ENCODE measurements at places on chromosomes 13 and 19.

GRCh38 chr13:75295201-75295600 lies 186.8 kb downstream of the TBC1D4 start:
- no peak for DNase-seq

- no peak for DNase-seq
Observed at GRCh38 chr13:33321686-33322542, 36.4 kb upstream of the STARD13 start.

DNA sequence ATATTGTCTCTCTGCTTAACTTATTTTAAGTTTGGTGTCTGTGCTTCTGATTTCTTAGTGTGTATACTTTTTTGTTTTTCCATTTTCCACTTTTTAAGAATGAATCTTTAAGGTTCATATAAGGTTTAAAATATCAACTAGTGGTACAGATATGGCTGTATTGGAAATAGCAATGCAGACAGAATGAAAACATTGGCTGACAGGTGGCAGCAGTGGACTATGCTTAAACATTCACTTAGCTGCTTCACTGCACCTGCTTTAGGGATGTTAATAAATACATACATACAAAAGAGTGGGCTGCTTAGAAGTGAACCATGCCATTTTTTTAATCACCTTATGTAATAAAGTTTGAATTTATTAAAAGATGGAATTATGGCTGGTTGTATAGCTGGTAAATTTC lies 27.3 kb downstream of the TM9SF2 start:
- DNase-seq, result peak; percentile 38

DNA sequence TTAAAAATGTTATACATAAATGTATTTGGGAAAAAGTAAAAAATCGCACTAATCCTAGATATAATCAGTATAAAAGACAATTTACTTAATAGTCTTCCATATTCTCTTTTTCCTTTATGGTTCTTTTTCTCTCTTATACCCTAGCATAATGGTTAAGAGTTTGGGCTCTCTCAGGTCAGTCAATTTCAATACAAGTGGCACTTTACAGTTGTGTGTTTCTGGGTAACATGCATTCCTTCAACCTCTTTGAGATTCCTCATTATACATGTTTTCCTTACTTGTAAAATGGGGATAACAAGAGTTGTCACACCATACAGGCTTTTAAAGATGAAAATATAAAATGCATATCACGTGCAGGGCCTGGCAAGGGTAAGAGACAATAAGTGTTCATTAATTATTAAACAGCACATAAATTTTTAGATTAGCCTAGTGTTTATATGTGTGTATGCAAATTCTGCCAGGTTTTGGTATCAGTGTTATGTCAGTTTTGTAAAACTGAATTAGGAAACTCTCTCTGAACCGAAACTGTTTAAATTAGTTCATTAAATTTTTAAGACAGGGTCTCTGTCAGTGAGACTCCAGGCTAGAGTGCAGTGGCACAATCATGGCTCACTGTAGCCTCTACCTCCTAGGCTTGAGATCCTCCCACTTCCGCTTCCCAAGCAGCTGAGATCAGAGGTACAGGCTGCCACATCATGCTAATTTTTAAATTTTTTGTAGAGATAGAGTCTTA lies 49.8 kb downstream of the ELF1 start:
- DNase-seq, result peak; percentile 46

- no peak for DNase-seq
Observed at GRCh38 chr13:62035981-62036380, 620.3 kb upstream of the PCDH20 start.

- DNase-seq, result no peak
Observed at GRCh38 chr13:31427151-31428100, 227.7 kb downstream of the B3GLCT start.

Data from CD4-positive, alpha-beta T cell treated with Interleukin-6 at 100 ng/mL for 8 hours (primary cell).